Right cardiac atrium (tissue), 5 donors: ENCODE measurements at places on chromosomes 1 and 21. TPM values are rescaled to one million over a fixed set of nuclear protein-coding genes. Genes with fewer than 3 reads are reported as not detected.

The ZNF648 gene
- total RNA-seq: not detected

DNA sequence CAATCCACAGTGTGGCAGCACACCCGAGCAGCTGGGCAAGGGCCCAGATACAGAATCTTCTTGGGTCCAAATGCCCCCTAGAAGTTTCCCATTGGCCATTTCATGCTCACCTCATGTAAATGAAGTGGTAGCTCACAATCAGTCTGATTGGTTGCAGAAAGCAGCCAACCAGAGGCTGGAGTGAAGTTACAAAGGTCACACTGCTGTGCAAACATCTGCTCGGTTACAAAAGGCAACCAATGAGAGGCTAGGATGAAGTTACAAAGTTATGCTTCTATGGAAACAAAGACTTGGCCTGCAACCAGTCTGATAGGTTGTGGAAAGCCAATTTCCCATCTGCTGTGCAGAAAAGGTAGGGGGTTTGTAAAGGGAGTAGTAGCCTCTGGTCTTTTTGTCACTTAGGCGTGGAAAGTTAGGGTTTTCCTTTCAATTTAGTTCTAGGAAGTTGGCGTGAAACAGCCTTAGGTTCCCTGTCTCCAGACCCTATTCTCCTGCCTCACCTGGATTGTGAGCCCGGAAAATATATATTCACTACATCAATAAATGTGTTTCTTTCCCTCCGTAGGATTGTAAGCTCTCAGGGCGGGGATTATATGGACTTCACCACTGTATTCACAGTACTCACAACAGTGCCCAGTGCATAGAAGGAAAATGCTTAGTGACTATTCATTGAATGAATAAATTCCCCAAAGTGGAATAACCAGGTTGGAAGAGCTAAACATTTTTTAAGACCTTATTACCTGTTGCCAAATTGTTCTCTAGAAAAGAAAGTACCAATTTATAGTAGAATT is 91.9 kb downstream of the URB2 start:
- no peak for DNase-seq

DNA sequence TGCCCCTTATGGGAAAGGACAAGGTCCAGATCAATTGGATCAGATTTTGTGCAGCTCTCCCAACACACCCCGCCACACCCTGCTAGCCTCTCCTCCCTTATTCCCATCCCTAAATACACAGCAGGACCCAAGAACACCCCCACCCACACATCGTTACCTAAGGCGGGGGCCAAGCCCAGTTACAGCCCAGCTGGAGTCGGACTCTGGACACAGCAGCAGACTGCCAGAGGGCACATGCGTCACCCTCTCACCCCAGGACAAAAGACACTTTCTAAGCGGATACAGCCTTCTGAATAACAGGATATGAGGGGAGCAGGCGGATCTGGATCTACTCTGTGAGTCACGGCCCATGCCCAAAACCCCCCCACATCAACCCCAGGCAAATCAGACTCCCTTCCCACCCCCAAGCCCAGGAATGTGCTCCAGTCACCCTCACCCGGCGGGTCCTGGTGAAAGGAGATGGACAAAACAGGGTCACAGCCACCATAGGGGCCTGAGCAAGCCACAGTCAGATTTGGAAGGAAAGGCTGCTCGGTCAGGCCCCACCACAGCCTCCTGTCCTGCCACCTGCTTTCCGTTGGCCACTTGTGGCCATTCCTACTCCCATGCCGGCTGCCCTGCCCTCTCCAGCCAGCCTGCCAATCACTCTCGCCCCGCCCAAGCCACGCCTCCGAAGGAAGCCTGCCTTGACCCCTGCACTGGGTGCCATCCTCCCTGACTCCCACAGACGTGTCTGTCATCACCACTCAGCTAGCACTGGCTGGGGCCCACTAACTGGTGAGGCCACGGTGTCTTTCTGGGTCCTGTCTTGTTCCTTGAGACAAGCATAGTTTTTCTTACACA is 4.0 kb downstream of the S100A16 start:
- peak; percentile 90 for DNase-seq

DNA sequence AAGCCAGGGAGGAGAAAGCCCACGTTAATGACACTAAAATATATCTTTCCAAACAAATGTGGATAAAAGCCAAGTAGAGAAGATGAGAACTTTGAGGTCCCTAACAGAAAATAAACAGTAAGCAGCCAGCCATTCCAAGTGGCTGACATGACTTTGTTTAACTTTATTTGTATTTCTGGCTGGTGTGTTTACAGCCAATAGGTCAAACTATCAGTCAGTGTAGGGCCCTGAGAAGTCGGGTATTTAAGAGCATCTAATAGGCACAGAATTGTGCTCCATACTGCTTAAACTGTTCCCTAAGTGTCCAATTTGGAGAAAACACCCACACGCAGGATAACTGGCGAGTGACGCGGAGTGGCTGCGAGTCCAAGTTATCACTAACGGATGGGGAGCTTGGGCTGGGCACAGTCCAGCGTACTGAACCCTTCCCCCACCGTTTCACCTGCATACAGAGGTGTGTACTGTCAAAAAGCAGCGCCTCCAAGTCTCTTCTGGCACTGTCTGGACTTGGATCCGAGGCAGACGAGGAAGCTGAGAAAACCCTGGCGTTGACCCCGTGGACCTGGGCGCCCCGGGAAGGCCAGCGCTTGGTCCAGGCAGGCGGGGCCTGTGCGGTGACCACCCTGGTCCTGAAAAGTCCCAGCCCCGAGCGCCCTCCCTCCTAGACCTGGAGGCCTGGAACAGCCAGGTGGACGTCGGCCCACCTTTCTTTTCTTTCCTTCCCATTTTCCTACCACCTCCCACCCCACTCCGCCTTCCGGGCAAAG is 662 bp upstream of the LGALS8 start:
- no peak for DNase-seq

The BGLAP gene
- total RNA-seq: not detected
